ENCODE measurements at places on chromosomes 11 and 22.

- no peak for DNase-seq
Measured at GRCh38 chr11:77146261-77147035, 18.4 kb downstream of the MYO7A start.

DNA sequence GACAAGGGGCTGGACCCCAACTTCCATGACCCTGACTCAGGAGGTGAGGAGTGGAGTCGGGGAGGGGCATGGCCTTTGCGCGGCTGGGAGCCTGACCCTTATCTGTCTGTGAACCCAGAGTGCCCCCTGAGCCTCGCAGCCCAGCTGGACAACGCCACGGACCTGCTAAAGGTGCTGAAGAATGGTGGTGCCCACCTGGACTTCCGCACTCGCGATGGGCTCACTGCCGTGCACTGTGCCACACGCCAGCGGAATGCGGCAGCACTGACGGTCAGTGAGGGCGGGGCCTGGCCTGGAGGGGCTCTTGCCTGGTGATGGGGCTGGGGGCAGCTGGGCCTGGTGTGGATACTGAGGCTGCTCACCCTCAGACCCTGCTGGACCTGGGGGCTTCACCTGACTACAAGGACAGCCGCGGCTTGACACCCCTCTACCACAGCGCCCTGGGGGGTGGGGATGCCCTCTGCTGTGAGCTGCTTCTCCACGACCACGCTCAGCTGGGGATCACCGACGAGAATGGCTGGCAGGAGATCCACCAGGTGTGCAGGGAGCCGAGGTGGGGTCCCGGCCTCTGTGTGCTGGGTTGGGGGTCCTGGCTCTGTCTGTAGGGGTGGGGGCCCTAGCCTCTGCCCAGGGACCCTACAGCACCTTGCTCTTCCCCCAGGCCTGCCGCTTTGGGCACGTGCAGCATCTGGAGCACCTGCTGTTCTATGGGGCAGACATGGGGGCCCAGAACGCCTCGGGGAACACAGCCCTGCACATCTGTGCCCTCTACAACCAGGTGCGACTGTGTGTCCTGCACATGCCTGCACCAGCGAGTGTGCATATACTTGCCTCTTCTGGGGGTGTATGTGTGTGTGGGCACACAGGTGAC, 6.3 kb downstream of the SHANK3 start:
- DNase-seq = no peak

DNA sequence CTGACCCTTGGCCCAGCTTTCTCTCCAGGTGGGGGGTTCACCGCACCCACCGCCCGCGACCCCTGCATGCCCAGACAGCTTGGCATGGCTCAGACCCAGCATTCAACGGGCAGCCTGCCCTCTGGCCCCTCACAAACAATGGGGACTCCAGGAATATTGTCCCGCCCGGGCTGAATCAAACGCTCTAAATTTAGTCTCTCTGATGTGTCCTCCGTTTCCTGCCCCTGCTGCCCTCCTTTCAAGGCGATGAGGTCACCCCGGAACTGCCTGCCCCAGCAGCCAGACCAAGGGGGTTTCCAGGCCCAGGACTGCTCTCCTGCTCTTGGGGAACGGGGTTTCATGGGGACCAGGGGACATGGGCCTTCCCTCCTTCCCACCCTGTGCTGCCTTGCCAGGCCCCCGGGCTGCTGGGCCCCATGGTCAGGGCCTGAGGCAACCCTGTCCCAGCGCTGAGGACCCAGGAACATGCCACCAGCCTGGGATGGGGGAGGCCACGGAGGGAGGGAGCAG, 10.1 kb upstream of the PDGFB start:
- no peak for DNase-seq

- no peak for DNase-seq
Measured at GRCh38 chr11:16278273-16278672, 78.1 kb downstream of the SOX6 start.

DNA sequence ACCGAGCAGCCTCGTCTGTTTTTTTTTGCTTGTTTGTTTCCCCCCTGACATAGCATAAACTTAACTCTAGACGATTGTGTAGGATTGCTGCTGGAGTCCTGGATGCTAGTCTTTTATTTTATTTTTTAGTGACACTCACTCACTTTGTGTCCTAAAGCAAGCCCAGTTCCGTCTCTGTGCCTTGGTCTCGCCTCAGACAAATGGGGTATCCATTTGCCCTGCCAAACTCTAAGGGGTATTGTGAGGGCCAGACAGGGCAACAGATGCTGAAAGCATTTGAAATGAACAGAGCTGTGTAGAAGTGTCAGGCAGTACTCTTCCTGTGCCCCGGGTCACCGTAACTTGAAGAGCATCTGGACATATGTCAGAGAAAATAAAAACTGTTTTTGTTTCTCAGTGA, 34.8 kb upstream of the DKK3 start:
- DNase-seq = no peak

DNA sequence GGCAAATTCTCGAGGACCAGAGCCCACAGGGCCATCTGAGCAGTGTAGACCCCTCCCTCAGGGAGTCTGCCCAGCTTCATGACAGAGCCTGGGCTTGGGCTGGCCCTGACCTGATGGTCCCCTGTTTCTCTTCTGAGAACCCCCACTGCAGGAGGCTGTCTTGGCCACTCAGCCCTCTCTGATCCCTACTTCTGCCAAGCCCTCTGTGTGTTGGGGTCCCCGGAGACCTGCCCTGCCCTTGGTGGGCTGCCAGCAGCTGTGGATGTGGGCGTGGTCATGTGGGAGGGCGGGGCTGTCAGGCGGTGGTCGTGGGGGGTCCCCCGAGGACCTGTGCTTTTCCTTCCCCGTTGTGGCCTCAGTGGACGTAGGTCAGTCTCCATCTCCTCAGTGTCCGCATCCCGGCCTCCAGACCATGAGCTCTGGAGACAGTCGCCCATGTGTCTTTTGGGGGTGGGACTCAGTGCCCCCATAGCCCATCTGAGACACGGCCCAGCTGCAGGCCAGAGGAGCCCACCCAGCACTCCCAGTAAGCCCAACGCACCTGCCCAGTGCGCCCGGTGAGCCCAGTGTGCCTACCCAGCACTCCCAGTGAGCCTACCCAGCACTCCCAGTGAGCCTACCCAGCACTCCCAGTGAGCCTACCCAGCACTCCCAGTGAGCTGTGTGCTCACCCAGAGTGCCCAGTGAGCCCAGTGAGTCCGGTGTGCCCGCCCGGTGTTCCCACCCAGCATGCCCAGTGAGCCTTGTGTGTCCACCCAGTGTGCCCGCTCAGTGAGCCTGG, 409.2 kb downstream of the TBC1D22A start:
- DNase-seq = no peak

DNA sequence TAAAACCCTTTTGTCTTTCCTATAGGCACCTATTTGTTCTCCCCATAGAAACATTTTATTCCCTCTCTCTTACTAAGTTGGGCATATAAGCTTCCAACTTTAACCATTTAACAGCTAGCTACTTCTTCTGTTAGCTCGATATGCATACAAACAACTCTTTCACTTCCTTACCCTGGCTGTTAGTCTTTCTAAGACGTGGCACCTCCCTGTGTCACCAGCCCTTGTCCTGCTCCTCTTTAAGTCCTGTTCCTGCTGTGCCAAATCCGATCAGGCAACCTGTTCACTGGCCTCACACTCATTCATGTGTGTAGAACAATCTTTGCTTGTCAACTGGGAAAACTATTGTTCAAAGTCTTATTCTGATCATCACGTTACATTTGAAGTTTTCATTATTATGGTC, 1376.1 kb upstream of the TENM4 start:
- no peak for DNase-seq

DNA sequence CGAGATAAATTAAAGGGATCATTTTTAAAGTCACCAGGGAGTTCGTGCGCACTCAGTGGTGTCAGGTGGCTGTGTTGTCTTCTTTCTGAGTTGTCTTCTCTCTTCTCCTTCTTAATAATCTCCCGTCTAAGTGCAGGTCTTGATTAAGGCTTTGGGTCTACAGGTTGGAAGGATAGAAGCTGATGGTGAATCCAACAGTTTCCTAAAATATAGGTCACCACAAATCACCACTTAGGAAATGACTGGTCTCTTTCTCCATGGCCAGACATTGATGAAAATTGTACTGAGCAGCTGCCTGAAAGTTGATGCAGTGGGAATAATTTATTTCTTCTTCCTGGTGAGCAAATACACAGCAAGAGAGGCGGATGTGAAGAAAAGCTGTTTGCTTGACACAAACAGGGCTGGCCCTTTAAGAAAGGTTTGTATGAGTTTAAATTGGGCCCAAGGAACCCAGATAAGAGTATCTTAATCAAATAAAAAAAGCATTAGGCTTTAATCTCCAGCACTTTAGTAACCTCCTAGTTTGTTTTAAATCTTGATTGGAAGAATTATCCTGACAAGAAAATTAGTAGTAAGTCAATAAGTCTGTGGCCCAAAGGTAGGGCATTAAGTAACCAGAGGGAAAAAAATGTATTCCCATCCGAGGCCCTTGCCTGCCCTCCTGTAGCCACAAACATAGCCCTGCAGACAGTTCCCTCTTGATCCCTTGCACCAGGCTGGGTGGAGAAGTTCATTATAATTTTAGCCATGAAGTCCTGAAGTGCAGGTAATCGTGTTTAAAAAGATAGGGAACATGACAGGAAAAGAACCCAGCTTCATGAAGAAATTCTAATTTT, 245.8 kb downstream of the KIRREL3 start:
- no peak for DNase-seq

DNA sequence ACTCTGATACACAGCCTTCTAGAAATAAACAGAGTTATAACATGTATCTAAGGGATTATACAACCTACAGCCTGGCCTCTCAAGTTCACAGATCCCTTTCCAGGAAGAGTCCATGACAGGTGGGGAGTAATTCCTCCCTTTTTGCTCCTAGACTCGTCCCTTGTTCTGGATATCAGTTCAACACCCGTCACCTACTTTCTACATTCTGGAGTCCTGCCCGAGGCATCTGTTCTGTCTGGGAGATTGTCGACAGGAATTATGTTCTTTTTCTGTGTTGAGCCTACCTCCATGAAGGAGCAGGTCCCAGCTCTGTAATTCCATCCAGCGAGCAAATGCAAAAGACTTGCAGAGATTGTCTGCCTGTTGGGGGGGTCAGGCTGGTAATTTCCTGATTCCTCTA, 224.6 kb upstream of the NTM start:
- DNase-seq = no peak

DNA sequence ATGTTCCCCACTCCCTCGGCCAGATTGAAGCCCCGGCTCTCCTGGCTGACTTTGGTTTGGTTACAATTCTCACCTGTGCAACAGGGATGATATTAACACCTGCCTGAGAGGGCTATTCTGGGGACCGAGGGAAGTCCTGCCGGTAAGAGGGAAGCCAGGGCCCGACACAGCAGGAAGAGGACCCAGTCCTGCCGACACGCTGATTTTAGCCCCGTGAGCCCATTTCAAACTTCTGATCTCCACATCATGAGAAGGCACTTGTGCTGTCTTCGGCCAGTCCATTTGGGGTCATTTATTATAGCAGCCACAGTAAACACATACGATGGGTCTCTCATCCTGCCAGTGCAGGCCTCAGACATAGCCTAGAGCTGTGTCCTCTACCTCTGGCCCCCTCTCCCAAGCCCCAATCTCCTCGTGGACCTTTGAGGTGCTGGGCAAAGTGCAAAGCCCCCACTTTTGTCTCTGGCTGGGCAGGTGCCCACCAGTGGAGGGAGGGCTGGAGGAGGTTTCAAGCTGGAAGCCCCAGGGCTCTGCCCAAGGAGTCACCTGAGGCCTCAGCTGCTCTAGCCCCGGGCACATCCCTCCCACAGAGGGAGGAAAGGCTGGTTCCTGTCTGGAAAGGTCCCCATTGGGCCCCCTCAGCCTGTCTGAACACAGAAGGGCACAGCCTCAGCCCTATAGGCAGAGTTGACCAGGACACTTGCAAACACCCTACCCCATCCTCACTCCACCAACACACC, 59.1 kb upstream of the FGF3 start:
- no peak for DNase-seq

GRCh38 chr22:46577368-46578249, 40.2 kb upstream of the CELSR1 start:
- no peak for DNase-seq

DNA sequence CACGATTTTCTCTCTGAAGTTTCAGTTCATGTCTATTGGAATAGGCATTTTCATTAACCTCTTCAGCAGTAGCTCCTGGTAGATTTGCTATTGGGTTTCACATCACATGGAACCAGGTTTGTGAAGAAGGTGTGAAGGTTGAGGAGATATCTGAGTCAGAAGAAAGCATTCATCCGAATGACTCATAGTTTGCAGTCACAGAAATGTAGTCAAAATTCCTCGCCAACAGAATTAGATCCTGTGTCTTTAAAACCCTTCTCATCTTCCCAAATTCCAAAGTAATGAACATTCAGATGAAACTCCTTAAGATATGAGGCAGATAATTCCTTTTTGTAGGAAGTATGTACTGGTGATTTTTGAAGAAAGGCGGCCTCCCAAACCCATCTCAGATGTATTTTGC, 125.0 kb upstream of the LARGE1 start:
- DNase-seq = no peak

GRCh38 chr22:18983120-18983651, 47.1 kb upstream of the PRODH start:
- DNase-seq = no peak
